ENCODE measurements at places on chromosomes 4 and X. TPM values are rescaled to one million over a fixed set of nuclear protein-coding genes. Genes with fewer than 3 reads are reported as not detected.

The PDGFC gene
- total RNA-seq = 7.5 TPM

The SPARCL1 gene
- total RNA-seq = 228 TPM

The TRMT10A gene
- total RNA-seq = 6.8 TPM

The PPEF1 gene
- not detected for total RNA-seq

The CPE gene
- total RNA-seq = 7.5 TPM

The CNKSR2 gene
- total RNA-seq = 15.0 TPM

The CPXCR1 gene
- total RNA-seq = not detected

The TCEAL1 gene
- 44.9 TPM for total RNA-seq

The RIBC1 gene
- not detected for total RNA-seq

The FHDC1 gene
- 15.6 TPM for total RNA-seq

The CLTRN gene
- total RNA-seq = not detected

The SPANXA2 gene
- total RNA-seq = not detected

The MXRA5 gene
- total RNA-seq = 0.75 TPM

The SPACA5 gene
- total RNA-seq = not detected

The MAP3K15 gene
- 0.14 TPM for total RNA-seq

The ZC4H2 gene
- 21.7 TPM for total RNA-seq

All from transverse colon (tissue), 4 donors.